Cortex of kidney (tissue), 1 donor: ENCODE measurements at places on chromosomes 7 and 10.

DNA sequence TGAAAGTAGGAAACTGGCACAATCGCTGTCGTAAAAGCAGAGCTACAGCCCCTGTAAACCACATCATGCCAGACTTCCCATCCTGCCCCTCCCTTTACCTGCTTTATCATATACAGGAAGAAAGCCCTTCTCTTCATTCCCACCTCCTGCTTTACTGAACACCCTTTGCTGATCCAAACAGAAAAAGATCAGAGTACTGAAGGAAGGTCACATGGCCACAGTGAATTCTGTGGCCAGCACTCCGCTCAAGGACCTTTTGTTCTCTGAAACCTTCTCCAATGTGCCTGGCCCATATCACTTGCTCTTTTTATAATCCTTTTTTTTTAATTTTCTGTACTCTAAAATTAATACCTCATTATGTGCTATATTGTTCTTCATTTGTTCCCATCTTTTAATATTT, 108.8 kb upstream of the LRGUK start:
- no peak for DNase-seq

- no peak for DNase-seq
These were observed 86.4 kb upstream of the PRKG1 start for GRCh38 chr10:50987934-50988333.

GRCh38 chr7:28187012-28187411, 6.4 kb upstream of the JAZF1 start:
- DNase-seq, result no peak

- no peak for DNase-seq
These were observed 945.2 kb downstream of the GRID1 start for GRCh38 chr10:85421421-85421820.

DNA sequence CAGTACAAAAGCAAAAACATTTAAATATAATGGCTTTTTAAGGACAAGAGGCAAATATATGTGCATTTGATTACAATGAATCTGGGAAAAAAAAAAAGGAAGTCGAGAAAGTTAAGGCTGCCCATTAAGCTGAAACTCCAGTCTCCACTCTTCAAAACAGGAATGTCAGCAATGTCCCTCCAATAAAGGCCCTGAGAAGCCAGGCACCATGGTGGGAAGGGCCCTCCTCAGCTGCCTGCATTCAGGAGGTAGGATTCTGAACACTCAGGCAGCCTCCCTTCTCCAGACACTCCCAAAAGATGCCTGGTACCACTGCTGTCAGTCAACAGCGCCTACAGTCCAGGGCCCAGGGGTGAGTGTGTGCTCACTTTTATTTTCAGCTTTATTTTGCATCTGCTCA, 121.3 kb upstream of the MGMT start:
- no peak for DNase-seq

DNA sequence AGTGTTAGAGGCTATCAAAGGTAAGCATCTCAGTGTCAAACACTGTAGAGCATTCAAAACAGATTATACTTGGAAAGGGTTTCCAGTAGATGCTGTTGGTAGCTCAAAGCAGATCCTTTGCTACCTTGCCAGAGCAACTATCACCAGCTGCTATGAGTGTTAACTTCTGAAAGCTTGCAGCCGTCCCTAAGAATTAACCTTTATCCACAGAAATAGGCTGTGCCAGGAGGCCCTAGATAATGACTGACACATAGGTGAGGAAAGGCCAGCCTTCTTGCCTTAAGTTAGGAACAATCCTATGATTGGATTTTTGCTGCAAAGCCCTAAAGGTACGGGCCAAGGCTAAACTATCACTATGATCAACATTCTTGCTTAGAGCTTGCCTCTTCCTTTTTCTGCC, 263.2 kb downstream of the DGKB start:
- DNase-seq, result no peak

DNA sequence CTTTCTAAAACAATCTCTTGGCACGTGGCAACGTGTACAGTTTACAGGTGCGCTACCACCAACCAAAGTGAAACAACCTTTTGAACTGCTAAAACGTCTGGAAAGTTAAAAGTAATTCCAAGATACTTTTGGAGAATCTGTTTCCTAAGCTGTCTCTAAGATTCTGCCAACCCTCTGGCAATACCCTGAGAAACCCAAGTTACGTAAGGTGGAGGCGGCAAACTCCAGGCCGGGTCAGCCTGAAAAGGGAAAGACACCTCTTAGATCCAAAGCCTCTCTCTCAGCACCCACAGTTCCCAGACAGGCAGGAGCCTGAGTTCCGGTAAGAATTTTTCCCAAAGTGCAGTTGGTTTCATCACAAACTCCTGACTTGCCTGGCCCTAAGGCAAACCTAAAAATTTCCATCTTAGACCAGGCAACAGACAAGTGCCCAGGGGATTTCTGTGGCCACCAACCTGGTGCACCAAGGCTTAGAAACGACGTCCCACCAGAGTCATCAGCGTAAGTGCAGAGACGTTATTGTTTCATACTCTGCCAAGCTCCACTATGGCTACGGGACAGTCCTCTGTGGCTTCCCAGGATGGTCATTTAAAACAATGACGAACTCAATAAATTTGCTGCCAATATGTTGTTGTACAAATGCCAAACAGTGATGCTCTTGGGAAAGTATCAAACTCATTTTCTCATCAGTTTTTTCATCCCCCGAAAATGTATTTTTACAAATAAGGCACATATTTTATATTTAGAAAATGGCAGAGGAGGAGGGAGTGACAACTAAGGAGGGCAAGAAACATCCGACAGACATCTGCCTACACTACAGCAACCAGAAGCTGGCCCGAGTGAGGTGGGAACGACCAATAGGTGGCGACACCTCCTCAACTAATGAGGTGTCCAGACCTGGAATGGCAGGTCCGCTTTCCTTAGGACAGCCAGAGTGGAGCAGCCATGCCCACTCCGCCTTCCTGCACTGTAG, 205.8 kb upstream of the FRMD4A start:
- DNase-seq, result no peak

DNA sequence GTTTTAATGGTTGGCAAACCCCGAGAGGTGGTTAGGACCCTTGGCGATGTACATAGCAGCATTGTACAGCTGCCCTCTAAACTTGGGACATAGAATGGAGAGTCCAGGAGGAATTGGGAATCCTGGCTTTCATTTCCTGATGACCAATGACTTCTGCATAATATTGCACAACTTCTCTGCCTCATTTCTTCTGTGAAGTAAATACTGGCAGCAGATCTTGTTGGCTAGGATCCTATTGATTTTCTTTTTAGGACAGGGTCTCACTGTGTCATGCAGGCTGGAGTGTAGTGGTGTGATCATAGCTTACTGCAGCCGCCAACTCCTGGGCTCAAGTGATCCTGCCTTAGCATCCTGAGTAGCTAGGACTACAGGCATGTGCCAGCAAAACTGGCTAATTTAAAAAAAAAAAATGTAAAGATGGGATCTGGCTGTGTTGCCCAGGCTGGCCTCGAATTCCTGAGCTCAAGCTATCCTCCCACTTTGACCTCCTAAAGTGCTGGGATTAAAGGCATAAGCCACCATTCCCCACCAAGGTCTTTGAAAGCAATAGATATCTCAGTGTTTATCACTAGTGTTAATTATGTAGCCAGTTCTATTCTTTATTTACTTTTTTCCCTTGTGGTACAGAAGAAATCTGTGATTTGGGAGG, 58.1 kb downstream of the PODXL start:
- no peak for DNase-seq

DNA sequence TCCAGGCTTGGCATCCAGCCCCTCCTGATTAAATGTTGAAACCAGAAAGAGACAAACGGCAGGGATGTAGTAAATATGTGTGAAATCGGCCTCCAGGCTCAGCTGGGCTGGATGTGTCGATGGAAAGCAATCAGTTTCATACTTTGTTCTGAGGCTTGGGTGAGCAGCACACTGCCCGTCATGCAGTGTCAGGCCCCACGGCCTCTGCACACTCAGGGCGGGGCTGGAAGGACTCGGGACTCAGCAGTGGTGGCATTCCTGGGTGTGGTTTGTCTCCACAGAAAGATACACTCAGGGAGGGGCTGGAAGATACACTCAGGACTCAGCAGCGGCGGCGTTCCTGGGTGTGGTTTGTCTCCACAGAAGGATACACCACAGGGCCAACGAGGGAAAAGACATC, 22.0 kb downstream of the ADGRA1 start:
- DNase-seq, result no peak

DNA sequence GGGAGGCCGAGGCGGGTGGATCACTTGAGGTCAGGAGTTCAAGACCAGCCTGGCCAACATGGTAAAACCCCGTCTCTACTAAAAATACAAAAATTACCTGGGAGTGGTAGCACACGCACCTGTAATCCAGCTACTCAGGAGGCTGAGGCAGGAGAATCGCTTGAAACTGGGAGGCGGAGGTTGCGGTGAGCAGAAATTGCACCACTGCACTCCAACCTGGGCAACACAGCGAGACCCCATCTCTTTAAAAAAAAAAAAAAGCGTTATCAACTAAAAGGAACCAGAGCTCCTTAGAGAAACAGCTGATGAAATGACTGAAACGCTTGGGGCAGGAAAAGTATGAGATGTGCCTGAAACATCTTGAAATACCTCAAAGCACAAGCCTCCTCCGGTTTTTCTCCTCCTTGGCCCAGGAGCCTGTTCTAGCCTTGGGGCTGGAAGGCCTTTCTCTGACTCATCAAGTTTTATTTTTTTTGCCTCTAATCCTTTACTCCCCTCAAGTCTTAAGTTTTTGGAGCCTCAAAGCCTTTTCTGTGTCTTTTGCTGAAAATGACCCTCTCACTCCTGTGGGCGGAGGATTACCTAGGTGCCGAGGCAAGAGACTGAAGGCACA, 2.6 kb upstream of the METTL27 start:
- DNase-seq, result no peak

- no peak for DNase-seq
These were observed 6.5 kb downstream of the UROS start for GRCh38 chr10:125816548-125816947.

GRCh38 chr7:130356876-130357611, 12.4 kb downstream of the CPA5 start:
- no peak for DNase-seq
